ENCODE measurements at places on chromosomes 2 and 18.

- no peak for DNase-seq
These were observed 146.5 kb downstream of the MAIP1 start for GRCh38 chr2:200101922-200102321.

DNA sequence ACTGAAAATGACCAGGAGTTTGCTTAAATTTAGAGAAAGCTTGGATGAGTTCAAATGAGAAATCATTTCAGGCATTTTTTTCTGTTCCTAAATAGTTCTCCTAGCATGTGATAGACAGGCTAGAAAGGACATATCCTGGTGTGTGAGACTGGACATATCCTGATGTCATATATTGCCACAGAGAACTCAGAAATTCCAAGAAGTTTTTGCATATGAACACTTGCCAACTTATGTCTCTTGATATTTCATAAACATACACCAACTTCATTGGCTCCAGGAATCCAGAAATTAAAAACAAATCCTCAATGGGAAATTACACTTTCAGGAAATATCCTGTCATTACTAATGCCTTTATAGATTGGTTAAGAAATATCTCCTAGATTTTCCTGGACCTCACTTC is 2.9 kb upstream of the SERPINB4 start:
- no peak for DNase-seq

GRCh38 chr18:50671376-50671775 is 111.5 kb downstream of the MAPK4 start:
- DNase-seq = no peak

- DNase-seq = no peak
These were observed 24.1 kb upstream of the MRPL19 start for GRCh38 chr2:75622500-75622899.

GRCh38 chr2:75432761-75433361 is 127.9 kb downstream of the EVA1A start:
- no peak for DNase-seq

DNA sequence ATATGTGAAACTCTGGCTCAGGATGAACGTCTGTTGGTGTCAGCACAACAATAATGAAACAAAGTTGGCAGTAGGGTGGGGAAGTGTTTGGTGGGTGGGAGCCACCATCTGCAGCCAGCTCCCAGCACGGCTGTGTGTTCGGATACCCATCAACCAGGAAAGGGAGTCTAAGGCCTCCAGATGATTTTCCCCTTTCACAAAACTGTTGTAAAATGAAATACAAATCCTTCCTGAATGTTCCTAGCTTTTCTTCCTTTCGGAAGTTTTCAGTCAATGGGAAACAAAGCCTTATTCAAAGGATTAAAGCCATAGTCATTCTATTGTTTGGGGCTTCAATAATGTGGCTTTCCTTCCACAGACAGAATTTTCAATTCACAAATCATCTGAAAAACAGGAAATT is 14.5 kb upstream of the DARS1 start:
- DNase-seq = no peak

- no peak for DNase-seq
These were observed 7.8 kb downstream of the AFG3L2 start for GRCh38 chr18:12369211-12369610.

DNA sequence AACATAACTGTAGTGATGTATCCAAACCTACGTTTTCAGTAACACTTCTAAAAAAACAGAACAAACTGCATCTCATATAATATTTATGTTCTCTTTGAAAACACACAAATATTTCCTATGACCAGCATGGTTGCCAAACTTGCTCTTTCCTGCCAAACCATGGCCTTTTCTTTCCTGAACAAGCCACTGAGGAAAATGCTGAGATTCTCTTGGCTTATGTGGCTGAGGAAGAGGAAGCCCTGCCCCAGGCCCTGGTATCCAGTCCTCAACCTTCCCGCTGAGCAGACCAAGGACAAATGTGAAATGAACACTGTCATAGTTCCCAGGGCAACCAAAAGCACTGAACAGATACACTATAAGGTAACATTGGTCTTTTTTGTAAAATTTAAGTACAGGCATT is 35.9 kb upstream of the NARS1 start:
- no peak for DNase-seq

- no peak for DNase-seq
These were observed 136.9 kb downstream of the SLC4A10 start for GRCh38 chr2:161761160-161761559.

DNA sequence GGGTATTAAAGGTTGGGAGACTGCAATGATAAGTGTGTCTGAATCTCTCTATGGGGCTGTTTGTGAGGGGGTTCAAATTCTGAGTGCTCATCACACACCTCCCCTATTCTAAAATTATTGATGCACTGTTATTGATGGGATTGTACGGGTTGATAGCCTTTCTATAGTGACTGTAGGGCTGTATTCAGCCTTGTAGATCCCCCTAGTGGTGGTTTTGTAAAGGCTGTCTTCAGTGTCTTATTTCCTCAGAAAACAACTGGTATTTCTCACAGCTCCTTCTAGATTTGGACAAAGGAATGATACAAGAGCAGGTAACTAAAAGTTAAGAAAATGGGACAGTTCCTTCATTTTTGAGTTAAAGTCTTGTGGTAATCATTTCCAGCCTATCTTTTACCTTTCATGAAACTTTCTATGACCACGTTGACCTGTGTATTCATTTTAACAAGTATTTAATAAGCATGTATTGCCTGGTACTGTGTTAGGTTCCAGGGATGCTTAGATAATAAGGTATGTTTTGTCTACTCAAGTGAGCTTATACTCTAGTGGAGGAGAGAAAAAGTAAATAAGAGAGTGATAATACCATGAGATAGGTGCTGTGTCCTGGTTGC is 21.2 kb downstream of the SMAD4 start:
- no peak for DNase-seq

DNA sequence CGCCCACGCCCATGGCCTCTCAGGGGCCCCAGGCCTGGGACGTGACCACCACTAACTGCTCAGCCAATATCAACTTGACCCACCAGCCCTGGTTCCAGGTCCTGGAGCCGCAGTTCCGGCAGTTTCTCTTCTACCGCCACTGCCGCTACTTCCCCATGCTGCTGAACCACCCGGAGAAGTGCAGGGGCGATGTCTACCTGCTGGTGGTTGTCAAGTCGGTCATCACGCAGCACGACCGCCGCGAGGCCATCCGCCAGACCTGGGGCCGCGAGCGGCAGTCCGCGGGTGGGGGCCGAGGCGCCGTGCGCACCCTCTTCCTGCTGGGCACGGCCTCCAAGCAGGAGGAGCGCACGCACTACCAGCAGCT is 2.4 kb downstream of the B3GNT7 start:
- no peak for DNase-seq

DNA sequence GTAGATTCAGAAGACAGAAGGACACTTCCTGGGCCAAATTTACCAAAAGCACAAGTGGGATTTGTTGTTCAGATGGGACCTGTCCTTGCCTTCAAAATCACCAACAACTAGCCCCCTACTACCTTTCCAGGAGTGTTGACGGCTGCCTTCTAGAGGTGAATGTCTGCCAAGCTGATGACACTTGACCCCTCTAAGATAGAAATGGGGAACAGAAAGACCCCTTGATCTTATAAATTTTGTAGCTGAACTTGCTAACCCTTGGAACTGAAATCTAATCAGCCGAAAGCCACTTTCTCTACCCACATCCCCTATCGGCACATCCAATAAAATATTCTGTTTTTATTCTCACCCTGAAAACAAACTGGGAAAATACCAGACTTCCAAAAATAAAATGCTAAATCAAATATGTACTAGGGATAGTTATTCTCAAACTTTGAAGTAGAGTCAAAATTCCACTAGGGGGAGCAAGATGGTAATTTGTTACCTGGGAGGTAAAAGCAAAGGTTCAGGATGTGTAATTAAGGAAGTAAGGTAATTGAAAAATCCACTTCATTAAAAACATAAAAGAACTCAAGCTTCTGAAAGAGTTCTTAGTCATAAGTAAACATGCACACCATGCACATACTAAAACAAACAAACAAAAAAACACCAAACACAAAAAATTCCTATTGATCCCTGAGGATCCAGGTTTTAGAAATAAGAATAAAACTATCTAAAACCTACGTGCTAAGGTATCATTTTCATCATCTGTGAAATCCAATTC is 119.2 kb downstream of the ANKRD44 start:
- DNase-seq = peak; percentile 84

GRCh38 chr2:201854841-201855240 is 48.5 kb downstream of the CDK15 start:
- DNase-seq = no peak

Measured in CD4-positive, alpha-beta T cell (primary cell).